ENCODE measurements at places on chromosomes 5 and 9.

DNA sequence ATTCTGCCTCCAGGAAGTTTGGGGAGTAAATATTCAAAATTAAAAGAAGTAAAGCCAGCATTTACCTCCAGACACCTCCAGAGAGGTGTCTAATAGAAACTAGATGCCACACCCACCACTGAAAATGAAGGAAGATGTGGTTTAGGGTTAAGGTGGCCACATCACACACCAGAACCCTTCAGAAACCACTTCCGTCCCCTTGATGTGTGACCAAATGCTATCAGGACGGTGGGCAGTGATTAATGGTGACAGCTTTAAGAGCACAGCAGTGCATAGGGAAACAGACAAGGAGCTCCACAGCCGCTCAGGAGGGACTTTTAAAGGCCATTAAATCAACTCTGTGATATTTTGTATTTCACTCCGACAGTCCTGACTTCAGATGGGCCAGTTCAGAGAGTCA is 295.2 kb downstream of the BRINP1 start:
- DNase-seq, result no peak

DNA sequence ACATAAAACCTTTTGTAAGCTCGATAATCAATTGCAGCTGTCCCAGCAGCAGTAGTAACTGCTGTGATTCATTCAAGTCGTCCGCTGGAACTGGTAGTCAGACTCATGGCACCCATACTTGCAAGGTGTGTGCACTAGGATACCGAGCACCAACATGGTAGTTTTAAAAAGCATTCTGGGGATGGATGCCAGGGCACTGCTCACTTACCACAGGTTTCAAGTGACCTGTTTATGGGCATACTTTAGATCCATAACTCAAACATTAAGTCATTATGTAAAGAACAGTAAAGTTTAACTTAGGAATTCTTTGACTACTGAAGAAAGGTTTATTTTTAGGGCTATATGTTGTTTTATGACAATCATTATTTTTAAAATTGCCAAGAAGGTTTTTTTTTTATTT is 2277.6 kb downstream of the MAT2B start:
- no peak for DNase-seq

DNA sequence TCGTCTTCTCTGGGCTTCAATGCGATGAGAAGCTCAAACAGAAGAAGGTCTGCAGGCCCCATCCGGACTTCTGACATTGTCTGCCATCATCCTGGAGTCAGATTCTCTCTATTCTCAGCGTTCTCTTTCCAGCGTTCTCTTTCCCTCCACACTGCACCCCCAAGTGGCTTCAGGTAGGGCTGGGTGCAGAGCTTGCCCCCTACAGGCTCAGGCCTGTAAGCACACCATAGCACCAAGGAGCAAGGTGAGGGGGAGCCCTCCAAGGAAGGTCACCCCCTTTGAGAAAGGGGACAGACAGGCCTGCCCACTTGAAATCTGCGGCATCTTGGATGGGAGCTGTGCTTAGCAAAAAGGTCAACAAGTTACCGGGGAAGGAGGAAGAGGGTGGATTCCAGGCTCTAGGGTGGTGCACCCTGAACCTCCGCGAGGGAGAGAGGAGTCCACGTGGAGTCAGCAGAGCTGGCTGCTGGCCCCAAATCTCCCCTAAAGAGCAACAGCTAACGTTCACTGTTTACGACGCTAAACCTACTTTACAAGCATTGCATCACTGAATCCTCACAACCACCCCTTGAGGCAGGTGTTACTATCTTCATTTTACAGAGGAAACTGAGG is 27.5 kb downstream of the GPX3 start:
- DNase-seq, result peak; percentile 45

GRCh38 chr9:71761938-71762353 is 6.4 kb downstream of the CEMIP2 start:
- no peak for DNase-seq

DNA sequence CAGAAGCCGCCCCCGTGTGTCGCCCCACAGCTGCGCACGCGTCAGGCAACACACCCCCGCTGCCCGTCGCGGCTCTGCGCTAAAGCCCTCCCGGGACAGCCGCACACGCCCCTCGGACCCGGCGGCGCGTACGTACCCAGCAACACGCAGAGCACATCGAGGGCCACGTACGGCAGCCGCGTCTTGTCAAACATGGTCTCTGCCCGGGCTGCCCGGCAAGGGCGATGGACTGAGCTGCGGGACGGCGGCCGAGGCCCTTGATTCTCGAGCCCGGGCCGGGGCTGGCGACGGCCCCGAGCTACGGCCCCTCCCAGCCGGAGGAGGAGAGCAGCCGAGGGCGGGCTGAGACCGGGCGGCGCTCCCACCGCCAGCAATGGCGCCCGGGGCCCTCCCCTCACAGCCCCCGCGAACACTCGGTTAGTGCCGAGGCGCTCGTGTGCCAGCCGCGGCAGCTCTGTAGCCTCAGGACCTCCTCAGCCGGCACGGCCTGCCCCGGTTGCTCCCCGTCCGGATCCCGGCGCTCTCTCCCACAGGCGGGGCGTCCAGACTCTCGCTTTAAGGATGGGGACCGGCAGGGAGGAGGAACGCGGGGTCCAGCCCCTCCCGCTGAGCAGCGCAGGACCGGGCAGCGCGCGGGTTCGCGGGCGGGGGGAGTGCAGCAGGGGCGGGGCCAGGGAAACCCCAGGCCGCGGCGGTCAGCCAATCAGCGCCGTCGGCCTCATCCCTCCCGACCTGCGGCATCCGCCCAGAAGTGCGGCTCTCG is at the start of gene PLPP1:
Gene PLPP1 (minus strand): TSS at position 529 of the 763 bp plus-strand sequence. CDS start 335 bp downstream, at position 194.
- DNase-seq, result peak; percentile 89

Measured in choroid plexus epithelial cell (primary cell).